ENCODE measurements at places on chromosomes 12 and 14.
A peak's percentile ranks its signal among the peaks of the same experiment; 100 is the strongest.

DNA sequence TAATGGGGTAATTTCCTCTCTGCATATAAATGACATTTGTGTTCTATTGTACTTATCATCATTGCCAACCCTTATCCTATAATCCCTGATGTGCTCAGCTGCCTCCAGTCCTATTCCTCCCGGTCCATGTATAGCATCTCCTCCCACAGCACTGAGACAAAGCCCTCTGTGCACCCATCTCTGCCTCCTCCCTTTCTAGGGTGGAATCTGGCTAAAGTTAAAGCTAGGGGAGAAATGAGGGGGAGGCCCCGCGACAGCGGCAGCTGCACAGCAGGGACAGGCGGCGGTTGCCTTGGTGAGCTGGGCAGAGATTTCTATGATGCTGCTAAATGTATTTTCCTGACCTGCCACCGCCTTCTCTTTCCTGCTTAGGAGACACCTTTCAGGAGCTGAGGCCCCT, 12.8 kb upstream of the ZDHHC22 start:
- DNase-seq, result no peak

GRCh38 chr12:95224202-95225170, 6.9 kb downstream of the VEZT start:
- no peak for DNase-seq

DNA sequence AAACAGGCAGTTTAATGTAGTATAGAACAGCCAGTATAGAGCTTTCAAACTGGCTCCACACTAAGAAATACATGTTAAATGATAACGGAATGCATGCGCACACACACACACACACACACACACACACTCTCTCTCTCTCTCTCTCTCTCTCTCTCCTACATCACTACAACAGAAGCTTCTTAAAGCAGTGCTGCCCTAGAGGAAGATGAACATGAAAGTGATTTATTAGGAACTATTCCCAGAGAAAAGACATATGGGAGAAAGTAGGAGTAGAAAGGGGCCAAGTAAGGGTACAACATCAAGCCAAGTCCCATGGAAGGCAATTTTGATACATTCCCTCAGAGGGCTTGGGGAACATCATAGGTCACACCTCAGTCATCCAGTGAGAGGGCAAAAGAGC, 16.4 kb upstream of the DHRS4 start:
- DNase-seq, result no peak

DNA sequence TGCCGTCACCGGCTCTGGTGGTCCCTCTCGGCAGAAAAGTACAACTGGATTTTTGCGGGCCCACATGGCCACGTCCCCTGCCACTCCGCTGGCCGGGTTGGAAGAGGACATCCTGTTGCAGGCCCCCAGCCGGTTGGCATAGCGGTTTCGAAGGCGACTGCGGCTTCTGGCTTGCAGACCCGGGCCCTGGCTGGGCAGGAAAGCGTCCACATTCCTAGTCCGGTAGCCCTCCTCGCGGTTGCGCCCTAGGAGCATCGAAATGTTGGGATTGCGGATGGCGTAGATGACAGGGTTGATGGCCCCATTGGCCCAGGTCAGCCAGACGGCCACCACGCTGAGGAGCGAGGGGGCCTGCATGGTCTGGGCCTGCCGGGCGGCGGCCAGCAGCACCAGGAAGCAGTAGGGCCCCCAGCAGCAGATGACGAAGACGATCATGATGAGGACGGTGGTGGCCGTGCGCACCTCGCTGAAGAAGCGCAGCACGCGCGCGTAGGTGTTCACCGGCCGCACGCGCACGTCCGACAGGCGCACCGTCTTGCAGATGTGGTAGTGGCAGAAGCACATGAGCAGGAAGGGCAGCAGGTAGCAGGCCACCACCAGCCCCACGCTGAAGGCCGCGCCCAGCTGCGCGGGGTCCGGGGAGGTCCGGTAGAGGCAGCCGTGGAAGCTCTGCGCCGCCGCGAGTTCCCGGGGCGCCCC, 1.2 kb downstream of the GPR135 start:
- peak; percentile 56 for DNase-seq

DNA sequence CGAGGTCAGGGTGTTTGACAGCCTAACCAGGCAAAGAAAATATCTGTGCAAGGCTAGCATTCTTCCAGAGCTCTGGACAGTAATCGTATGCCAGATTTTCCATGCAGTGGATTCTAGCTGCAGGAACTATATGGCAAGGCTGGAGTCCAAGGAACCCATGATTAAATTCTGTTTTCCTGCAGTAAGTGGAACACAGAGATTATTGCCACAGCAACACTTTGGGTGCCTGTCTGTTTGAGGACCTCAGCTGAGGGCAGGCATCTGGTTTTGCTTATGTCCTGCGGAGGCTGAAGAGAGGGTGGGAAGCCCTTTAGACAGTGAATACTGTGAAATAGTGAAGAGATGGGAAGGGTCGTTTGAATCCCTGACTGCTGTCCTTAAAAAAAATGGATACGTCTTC, 104.4 kb downstream of the DAD1 start:
- no peak for DNase-seq

DNA sequence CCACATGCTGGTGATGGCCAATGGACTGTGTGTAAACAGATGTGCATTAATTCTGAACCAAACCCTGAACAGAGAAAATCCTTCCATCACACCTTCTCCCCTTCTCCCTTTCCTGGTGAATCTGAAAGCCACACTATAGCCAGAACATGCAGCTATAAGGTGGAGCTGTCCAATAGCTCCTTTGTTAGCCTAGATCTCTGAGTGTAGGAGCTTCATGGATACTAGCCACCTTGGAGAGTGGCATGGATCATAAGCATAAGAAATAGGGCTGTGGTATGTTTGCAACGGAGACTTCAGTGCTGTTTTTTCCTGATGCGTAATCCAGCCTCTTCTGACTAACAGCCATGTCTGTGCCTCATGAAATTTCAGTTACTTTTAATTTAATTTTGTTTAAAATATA, 364.5 kb downstream of the BTG1 start:
- no peak for DNase-seq

GRCh38 chr14:79596551-79596950, 614.8 kb downstream of the DIO2 start:
- DNase-seq, result no peak

GRCh38 chr12:52521175-52521567, 977 bp upstream of the KRT5 start:
- no peak for DNase-seq

GRCh38 chr12:13697973-13698372, 283.4 kb downstream of the GRIN2B start:
- no peak for DNase-seq

DNA sequence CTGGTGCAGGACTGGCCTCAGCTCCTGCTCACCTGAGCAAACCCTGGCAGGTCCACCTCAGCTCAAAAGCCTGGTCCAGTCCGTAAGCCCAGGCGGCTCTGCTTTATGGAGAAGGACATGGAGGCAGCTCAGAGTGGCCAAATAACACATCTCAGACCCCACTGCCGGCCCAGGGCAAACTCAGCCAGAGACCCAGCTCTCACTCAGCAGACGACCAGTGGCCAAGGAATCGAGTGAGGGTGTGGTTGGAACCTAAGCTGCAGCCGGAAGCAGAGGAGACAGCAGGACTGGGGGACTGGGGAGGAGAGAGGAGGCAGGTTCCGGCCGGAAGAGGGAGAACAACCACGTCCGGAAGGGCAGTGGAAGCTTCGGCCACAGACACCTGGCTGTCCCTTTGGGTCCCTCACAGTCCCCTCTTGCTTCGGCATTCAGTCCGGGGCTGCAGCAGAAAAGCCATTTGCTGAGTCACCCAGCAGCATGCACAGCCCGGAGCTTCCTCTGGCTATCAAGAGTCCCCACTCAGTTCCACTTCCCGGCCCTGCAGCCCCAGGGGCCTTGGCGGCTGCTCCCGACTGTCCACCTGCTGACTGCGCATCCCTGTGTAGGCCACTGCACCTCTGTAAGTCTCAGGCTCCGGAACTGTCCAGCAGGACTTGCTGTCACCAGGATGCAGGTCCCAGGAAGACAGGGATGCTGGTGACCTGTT, 104.0 kb downstream of the CALM1 start:
- no peak for DNase-seq

DNA sequence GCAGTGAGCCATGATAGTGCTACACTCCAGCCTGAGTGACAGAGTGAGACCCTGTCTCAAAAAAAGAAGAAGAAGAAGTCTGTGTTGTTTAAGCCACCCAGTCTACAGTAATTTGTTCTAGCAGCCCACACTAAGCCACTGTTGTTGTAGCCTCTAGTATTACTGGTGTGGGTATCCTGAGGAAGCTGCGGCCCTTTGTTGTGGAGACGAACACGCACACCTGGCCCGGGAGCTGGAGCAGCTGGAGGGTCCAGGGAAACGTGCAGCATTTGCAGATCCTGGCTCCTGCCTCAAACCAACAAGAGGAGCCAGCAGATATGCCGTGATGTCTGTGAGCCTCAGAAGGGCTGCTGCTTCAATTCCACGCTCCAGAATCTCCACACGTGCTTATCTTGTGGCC, 65.3 kb downstream of the MAP1LC3B2 start:
- no peak for DNase-seq

GRCh38 chr12:30996255-30996654, 69.7 kb downstream of the TSPAN11 start:
- DNase-seq, result no peak

DNA sequence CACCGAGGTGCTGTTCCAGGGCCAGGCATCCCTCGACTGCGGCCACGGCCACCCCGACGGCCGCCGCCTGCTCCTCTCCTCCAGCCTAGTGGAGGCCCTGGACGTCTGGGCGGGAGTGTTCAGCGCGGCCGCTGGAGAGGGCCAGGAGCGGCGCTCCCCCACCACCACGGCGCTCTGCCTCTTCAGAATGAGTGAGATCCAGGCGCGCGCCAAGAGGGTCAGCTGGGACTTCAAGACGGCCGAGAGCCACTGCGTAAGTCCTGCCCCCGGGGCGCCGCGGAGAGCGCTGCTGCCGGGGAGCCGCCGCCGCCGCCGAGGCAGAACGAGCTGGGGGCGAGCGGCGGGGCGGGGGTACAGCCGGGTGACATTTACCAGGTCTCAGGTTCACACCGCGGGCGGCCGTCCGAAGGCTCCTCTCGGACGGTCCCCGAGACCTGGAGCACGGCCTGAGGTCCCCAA, 1.4 kb downstream of the PLXNC1 start:
- peak; percentile 46 for DNase-seq

GRCh38 chr12:56897844-56898361, 36.3 kb downstream of the SDR9C7 start:
- DNase-seq, result no peak

- DNase-seq, result no peak
These were observed 155.0 kb downstream of the EPS8 start for GRCh38 chr12:15634010-15634683.

- no peak for DNase-seq
These were observed 26.2 kb downstream of the NID2 start for GRCh38 chr14:52042371-52043289.

GRCh38 chr12:132433641-132434395, 56.1 kb upstream of the FBRSL1 start:
- DNase-seq, result no peak

DNA sequence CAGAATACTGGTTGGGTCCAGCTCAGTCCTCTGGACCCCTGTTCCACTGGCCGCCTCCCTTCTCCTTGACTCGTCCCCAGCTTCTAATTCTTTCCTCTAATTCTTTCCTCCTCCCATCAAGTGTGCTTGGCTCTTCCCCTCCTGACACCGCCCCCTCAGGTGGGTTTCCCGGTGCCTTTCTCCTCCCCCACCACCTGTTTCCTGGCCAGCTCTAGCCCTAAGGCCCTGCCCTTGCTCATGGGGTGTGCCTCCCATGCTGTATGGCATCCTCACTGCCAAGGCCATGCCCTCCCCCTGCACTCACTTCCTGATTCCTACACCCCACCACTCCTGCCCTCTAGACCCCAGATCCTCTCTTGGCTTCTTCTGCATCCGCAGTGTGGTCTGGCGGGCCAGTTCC, 12.1 kb upstream of the EML1 start:
- no peak for DNase-seq

GRCh38 chr12:124098101-124098757, 125.2 kb downstream of the ZNF664 start:
- no peak for DNase-seq

- DNase-seq, result no peak
These were observed 26.6 kb upstream of the PNMA1 start for GRCh38 chr14:73740618-73741326.

DNA sequence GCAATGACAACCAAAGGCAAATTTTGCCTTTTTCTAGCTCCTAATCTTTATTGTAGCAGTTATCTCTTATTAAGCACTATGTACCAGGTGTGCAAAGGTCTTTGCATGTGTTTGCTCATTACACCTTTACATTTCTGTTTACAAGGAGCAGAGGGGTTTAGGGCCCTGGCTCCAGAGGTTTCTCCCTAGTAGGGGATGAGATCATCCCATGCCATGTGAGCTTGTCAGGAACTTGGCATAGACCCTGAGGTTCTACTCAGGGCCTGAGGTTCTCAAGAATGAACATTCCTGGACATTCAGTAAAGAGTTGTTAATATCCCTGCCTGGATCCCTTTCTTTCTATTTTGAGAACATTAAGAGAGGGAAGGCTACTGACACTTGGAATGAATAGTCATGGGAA, 292.0 kb downstream of the RPAP3 start:
- no peak for DNase-seq

GRCh38 chr14:23457587-23458445, 11.7 kb upstream of the NGDN start:
- DNase-seq, result no peak

DNA sequence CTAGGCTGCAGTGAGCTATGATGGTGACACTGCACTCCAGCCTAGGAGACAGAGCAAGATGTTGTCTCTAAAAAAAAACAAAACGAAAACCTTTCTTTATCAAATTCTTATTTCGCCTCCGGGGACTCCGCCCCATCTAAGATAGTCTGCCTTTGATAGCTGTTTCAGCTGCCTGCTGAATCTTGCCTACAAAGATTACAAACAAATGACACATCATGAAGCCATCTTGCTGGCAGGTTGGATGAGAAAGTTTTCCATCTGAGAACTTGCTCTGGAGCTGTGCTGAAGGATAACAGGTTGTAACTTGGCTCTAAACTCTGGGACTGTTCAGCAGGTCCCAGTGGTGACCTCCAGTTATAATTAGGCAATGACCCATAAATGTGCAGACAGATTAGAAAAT, 41.8 kb upstream of the AEBP2 start:
- DNase-seq, result no peak

- DNase-seq, result no peak
These were observed 14.5 kb upstream of the LLPH start for GRCh38 chr12:66144791-66145754.

GRCh38 chr14:29940482-29940881, 12.8 kb upstream of the PRKD1 start:
- DNase-seq, result no peak

- DNase-seq, result no peak
These were observed 31.6 kb downstream of the KLRD1 start for GRCh38 chr12:10339053-10339840.

GRCh38 chr14:61561657-61562276, 133.5 kb upstream of the HIF1A start:
- no peak for DNase-seq

GRCh38 chr14:59492384-59492783, 8.1 kb downstream of the JKAMP start:
- DNase-seq, result no peak

- DNase-seq, result no peak
These were observed 24.4 kb upstream of the CCDC175 start for GRCh38 chr14:59601056-59601455.

DNA sequence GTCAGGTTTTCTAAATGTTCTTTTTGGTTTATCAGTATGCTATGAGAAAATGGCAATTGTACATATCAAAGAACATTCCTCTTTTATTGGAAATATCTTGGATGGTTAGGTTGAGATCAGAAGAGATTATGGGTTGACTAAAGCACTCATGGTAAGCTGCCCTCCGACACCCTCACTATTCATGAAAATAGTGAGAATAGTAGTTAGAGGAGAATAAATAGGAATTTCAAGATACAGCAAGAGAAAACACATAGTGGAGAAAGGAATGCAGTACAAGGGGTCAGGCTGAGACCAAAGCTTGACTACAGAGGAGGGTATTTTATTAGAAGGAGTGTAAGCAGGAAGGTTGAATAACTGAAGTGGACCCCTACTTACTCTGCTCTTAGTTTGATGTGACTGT, 112.5 kb downstream of the PTPRQ start:
- DNase-seq, result no peak
